ENCODE measurements at places on chromosomes 3 and 15.

DNA sequence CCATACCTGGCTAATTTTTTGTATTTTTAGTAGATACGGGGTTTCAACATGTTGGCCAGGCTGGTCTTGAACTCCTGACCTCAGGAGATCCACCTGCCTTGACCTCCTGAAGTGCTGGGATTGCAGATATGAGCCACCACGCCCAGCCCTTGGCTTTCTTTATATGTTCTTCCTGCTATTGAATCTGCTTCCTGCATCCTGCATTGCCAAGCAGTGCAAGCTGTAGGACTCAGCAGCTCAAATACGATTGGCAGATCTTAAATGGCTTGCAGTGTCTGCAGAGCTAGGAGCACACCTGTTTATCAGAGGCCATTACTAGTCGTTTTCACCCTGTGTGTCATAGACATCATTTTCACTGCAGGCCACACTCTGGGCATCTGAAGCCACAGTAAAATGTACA is 426.2 kb upstream of the PPP2R3A start:
- DNase-seq = no peak

DNA sequence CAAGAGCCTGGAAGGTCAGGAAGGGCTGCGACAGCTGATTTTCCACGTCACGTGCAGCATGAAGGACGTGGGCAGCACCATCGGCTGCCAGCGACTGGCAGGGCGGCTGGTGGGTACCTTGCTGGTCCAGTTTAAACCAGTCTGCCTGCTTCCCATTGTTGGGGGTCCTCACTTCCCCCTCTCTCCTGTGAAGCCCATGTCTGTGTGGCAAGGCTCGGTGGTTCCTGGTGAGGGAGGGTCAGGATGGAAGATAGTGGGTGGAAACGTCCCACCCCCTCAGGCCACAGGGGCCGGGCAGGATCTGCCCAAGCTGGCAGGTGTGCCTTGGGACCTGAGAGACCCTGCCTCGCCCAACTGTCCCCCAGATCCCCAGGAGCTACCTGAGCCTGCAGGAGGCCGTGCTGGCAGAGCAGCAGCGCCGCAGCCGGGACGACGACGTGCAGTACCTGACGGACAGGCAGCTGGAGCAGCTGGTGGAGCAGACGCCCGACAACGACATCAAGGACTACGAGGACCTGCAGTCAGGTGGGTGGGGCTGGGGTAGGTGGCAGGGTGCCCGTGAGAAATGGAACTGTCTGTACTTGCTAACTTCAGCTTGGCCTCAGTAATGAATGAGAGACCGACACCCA is 108.2 kb downstream of the LRRK1 start:
- no peak for DNase-seq

DNA sequence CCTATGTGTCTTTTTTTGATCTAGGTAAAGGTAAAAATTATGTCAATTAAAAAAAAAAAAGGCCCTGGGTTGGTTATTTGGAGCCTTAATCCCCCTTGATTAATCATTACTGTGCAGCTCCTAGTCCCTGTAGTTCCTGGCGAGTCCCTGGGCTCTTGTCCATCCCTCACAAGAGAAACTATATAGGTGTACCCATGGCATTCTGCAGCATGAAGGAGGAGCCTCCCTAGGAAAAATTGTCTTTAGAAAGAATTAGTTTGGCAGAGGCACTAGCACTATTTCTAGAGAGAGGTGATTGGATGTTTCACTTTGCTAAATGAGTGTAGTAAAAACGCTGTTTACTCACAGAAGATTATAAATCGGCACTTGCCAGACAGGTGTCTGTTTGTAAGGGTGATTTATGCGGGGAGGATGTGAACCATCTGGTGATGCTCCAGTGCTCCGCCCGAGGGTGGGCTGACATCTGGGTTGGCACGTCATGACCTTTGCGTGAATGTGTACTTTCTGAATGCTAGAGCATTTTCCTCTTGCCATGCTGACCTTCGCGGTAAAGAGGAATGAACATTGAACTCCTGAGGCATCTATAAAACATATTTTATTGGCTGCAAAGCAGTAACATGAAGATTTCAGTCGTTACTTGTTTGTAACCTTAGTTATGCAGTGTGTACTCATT is 12.6 kb downstream of the PLCL2 start:
- no peak for DNase-seq

GRCh38 chr3:196227121-196227561 is 10.8 kb downstream of the SLC51A start:
- DNase-seq = no peak

GRCh38 chr3:42685891-42686820 is 819 bp downstream of the KLHL40 start:
- no peak for DNase-seq

GRCh38 chr3:72109327-72110259 is 324.6 kb upstream of the PROK2 start:
- DNase-seq = no peak

GRCh38 chr3:184549796-184550577 is 11.6 kb upstream of the EPHB3 start:
- no peak for DNase-seq

DNA sequence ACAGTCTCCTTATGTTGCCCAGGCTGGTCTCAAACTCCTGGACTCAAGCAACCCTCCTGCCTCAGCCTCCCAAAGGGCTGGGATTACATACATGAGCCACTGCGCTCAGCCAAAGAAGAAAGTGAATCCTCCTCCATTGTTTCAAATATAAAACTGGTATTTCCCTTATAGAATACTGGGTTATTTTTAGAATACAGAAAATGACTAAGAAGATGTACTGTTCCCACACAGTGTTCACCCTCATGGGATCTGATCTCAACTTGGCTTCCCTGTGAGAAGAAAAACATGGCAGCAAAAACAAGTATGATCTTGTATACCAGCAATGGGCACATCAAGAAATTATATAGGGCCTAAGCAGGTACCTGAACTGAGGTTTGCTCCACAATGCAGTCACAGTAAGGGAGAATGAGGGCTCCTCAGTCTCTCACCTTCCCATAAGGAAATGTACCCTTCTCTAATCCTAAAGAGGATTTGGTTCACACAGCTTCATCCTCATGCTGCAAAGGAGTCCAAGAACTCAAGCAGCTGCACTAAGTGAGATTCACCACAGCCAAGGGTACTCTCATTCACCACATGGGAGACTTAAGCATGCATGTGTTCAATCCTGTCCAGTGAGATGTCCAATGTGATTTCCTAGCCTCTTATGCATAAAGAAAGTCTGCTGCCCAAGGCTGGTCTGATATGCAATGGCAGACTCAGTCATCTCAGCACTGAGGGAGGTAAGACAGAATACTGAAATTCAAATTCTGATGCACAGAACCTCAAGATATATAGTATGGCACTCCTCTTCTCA is 25.8 kb downstream of the USP4 start:
- no peak for DNase-seq

DNA sequence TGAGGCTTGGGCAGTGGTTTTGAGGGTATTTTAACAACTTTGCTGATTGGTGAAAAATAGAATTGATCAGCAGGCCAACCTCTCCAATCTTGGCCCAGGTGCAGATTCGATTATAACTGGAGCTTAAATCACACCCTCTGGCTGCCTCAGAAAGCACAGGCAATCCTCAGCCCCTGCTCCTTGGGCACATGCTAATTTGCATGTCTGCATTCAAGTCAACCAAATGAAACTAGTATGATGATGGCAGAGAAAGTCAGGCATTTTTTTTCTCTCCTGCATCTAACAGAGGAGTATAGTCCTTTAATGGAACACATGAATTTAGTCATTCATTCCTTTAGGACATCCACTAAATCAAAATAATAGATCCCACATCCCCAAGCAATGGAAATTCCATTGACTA is 16.8 kb upstream of the NMNAT3 start:
- DNase-seq = no peak

DNA sequence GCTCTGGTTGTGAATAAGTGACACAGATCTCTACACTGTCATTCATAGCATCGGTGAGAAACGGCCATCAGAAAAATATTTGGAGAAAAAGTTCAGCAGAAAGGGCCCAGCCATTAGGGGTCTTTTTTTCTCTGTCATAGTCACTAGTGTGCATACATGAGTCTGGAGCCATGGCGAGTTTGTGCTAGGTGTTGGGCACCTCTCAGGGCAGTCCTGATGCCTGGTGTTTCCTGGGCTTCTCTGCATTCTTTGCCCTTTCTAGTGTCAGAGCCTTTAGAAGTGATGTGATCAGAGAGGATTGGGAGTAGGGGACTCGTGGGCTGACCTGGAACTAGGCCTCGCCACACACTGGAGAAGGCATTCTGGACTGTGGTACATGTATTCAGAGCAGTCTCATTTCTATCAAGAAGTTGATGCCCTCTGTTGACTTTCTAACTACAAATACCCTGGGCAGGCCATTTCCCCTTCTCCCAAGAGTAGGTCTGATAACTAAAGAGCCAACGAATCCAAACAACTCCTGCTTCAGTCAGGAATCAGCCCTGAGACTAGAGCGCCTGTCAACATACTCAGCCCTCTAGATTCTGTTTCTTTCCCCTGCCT is 1.6 kb downstream of the KY start:
- DNase-seq = no peak

DNA sequence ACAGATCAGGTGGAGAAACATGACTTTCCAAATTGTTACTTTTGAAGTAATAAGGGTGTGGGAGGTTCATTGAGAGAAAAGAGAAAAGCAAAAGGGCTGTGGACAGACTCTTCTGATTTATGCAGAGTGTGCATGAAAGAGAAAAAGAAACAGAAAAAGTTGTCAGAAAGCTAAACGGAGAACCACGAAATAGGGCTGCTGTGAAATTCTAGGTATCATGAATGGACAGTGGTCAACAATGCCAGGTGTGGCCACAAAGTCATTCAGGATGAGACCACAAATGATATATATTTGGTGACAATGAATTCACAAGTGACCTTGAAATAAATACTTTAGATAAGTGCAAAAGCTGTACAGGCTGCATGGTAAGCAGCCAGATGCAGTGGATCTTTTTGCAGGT is 170.1 kb downstream of the IL5RA start:
- DNase-seq = no peak

GRCh38 chr3:87320756-87321626 is 44.6 kb upstream of the POU1F1 start:
- no peak for DNase-seq

DNA sequence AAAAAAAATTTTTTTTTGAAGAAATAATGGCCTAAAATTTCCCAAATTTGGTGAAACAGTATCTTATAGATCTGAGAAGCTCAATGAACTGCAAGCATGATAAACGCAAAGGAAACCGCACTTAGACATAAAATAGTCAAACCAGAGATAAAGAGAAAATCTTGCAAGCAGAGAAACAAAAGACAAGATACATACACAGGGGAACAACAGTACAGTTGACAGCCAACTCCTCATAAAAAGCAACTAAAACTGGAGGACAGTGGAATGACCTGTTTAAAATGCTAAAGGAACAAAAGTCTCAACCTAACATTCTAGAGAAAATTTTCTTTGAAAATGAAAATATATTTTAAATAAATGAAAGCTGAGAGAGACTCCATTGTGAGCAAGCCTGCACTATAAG is 107.5 kb downstream of the RASA2 start:
- no peak for DNase-seq
